ENCODE measurements at places on chromosomes 7 and 10. TPM values are rescaled to one million over a fixed set of nuclear protein-coding genes. Genes with fewer than 3 reads are reported as not detected.

GRCh38 chr7:6558837-6559236 lies 7.6 kb upstream of the GRID2IP start:
- peak; percentile 69 for DNase-seq

- DNase-seq = peak; percentile 37
Measured at GRCh38 chr10:5105626-5106025, 11.4 kb downstream of the AKR1C3 start.

- DNase-seq = peak; percentile 37
Measured at GRCh38 chr7:73977619-73978618, 50.1 kb upstream of the ELN start.

- no peak for DNase-seq
Measured at GRCh38 chr10:132133449-132134240, 53.1 kb upstream of the DPYSL4 start.

- no peak for DNase-seq
Measured at GRCh38 chr7:26954951-26955350, 90.6 kb upstream of the SKAP2 start.

- DNase-seq = no peak
Measured at GRCh38 chr7:154200241-154200640, 148.0 kb downstream of the DPP6 start.

DNA sequence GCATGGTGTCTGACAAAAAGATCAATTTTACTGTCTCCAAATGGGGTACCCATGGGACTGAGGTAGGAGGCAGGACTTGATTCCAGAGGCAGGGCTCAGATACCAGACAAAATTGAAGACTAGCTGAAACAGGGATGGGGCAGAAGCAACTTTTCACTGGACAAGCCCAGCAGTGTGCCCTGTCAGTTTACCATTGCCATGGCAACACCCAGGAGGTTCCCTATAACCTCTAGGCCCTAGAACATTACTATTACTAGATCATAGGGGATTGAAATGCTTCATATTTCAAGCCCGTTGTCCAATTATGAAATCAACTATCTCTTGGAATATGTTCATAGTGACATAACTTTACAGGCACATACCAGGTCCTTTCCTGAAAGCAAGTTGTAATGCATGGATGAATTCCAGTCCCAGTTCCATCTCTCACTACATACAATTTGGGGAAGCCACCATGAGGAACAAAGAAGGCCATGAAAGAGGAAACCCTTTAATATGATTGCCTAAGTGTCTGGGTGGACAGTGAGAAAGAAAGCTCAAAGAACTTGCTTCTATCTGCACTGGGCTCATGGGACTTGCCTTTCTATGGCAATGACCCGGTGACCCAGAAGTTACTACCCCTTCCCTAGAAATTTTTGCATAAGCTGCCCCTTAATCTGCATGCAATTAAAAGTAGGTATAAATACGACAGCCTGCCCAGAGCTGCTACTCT lies 557.9 kb downstream of the KCNMA1 start:
- no peak for DNase-seq

DNA sequence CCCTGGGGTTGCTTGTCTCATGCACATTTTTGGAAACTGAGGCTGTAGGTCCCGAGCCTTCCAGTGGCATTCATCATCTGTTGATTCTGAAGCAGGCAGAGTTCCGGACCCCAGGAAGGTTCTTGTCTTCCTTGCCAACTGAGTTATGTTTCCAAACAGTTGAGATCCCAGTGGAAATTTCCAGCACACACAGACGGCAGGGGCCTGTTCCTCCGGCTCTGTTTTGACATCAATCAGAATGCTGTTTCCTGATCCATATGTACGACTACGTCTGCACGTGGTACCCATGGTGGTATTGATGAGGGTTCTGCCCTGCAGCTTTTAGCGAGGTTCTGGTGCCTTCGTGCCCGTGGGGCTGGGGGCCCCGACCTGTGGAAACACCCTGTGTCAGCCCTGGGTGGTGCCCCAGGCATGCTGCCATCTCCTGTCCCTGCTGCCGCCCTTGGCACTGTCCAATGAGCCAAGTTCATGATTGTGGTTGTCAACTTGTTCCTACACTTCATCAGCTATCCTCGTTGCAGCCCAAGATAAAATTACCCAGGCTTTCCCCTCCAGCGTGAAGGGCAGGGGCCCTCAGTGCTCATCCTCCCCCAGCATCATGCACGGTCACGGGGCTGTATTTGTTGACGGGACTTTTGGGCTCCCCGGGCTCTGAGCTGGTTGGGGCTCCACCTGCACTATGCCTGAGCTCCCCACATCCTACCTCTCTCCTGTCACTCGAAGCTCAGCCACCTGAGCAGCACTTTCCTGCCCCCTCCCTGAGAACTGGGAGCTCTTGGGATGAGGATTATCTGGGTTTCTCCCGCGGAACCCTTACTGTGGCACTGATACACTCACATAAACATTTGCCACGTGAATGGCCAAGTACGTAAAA lies 7.8 kb upstream of the DPYSL4 start:
- no peak for DNase-seq

DNA sequence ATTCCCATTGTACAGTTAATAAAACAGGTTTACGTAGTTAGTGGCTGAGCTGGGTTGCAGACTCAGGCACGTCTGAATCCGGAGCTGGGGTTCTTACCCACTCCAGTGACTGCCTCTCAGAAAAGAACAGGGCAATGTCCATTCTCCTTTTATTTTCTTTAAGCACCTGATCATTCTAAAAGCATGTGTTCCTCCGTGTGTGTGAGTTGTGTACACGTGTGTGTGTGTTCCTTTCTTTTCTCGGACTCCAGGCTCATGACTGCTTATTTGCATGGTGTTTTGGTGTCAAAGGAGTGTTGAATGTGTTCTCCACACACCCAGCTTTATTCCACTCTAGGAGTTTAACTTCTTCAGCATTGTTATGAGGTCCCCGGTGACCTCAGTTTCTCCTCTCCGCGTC lies 260.1 kb downstream of the SNX10 start:
- DNase-seq = no peak

DNA sequence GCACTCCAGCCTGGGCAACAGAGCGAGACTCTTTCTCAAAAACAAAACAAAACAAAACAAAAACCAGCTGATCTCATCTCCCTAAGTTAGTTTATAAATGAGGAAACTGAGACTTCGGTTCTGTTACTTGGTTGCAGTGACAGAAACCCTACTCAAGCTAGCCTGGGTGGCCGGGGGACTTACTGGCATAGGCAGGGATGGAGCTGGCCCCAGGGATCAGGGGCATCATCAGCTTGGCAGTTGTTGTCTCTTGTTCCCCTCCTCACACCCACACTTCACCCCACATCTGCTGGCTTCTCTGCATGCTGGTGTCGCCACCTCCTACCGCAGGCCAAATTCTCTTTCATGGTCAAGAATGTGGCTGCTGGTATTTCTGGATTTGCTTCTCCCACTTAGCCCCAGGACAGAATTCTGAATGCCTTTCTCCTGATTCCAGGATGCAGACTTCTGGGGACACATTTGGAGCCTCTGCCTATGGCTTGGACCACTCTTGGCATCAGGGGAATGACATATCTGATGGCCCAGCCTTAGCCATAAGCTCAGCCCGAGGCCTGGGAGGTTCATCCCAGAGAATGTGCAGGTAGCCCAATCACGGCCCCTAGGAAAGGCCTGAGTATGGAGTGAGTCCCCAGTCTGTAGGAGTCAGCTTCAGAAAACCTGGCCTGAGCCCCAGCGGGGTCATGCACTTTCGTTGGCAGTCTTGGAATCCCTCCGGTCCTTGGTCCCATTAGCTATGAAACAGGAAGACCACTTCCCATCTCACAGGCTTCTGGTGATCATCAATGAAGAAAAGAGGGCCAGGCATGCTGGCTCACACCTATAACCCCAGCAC lies 41.6 kb upstream of the CTBP2 start:
- DNase-seq = peak; percentile 60

GRCh38 chr10:121240556-121240955 lies 357.7 kb downstream of the FGFR2 start:
- no peak for DNase-seq

GRID2IP gene
- total RNA-seq = not detected

AEBP1 gene
- 79.7 TPM for total RNA-seq

IFIT1 gene
- 29.9 TPM for total RNA-seq

PODXL gene
- 49.0 TPM for total RNA-seq
